ENCODE measurements at places on chromosomes 4 and X.

- no peak for DNase-seq
These were observed 112.4 kb downstream of the PTTG2 start for GRCh38 chr4:38072578-38072977.

GRCh38 chr4:188031751-188032150 is 36.2 kb downstream of the ZFP42 start:
- DNase-seq: no peak

GRCh38 chrX:10401239-10401638 is 219.1 kb downstream of the MID1 start:
- DNase-seq: no peak

DNA sequence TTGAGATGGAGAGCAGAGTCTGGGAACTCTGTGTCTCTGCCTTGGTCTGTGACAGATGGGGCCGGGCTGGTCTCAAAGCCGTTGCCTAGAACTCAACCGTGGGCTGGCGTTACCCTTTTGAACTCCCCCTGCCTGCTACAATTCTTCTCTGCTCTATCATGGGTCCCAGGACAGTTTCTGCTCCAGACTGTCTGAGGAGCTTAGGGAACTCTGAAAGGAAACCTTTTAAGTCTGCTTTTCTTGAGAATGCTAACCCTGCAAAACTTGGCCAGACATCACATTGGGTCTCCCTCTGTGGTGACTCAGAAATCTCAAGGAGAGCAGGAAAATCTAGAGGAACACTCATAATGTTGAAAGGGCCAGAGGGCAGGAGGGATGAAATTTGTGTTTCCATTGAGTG is 240.6 kb downstream of the CBR4 start:
- DNase-seq: no peak

DNA sequence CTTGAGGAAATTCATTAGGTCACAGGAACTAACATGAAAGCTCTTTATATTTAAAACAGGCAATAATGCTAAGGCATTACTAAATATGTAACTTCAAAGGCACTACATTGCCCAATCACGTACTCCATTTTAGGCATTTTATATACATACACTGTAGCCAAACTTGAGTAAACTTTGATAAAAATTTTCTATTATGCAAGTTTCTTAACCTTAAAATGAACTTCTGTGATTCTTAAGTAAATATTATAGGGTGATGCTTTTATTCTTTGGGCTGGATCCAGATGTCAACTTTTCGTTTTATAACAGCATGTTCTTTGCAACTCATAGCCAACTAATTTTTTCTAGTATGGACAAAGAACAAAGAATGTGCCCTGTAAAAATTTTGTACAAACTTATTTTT is 28.3 kb upstream of the MAP9 start:
- DNase-seq: no peak

GRCh38 chr4:108240366-108240765 is 71.6 kb upstream of the LEF1 start:
- no peak for DNase-seq
